ENCODE measurements at places on chromosomes 4 and X. TPM values are rescaled to one million over a fixed set of nuclear protein-coding genes. Genes with fewer than 3 reads are reported as not detected.

Gene CTAG1A
- total RNA-seq = not detected

Gene GPR34
- total RNA-seq = not detected

Gene DRP2
- 0.41 TPM for total RNA-seq

Gene ARHGAP36
- total RNA-seq = not detected

Gene PARM1
- total RNA-seq = 0.63 TPM

Gene KLHL34
- not detected for total RNA-seq

Data from fibroblast of the aortic adventitia (primary cell).